ENCODE measurements at places on chromosomes 6 and 20. TPM values are rescaled to one million over a fixed set of nuclear protein-coding genes. Genes with fewer than 3 reads are reported as not detected.

DNA sequence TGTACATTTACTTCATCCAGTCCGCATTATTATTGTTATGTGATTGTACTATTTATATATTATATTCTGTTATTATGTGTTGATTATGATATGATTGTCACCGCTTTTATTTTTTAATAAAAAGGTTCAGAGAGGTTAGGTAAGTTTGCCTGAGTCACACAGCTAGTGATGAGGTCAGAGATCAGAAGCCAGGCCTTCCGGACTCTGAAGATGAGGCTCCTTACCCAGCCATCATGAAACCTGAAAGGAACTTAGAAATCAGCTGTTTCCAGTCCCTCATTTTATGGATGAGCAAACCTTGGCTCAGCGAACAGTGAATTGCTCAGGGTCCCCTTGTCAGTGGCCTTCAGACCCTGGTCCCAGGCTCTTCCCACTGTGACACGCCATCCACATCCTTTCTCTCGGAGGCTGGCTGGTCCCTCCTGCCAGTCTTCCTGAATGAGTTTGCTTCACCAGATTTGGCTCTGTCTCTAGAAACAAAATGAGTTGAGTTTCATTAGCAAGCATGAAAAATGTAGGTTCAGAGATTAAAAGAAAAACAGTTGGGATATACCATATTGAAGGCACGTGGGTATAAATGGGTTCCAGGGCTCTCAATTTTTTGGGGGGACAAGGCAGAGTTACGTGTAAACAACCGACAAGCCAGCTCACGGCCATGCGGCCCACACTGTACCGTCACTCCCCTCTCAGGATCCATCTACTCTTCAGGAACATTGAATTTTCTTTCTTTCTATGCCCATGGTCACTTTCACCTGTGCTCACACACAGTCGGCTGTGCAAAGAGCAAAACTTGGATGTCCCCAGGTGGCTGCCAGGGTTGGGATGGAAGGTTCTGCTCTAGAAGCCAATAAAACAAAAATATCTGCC lies 132.9 kb downstream of the ZDHHC14 start:
- no peak for DNase-seq

DNA sequence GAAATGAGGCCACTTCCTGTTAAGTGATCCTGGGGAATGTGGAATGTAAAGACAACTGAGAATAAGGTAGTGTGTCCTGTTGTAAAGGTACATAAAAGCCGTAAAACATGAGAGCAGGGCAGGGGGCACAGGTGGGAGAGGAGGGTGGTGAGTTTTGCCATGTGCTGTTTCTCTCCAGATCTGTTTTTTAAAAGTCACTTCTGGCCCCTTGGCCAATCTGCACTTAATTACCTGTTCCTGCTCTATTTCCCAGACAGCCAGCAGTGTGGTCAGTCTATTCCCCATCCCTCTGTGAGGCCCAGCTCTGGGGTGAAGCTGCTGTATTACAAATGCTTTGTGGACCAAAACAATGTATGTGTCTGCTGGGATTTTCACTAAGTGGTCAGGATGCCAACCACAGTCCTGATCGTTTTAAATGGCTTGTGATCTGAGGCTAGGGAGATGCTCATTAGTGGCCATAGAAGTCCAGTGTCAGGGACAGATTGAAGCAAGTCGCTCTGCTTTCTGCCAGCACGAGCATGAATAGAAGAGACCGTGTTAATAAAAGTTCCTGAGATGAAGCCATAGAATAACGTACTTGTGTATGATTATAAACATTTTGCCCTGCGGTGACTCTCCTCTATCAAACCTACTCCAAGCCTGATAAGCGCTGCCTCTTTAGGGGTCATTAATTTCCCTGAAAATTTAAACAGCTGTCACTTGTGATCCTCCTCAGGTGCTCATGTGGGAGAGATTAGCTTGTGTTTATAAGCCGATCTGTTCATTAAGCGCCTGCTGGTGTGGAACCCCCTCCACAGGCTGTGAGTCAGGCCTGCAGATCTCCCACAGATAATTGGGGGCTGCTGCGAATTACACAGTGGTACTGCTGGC lies 111.8 kb upstream of the CENPW start:
- no peak for DNase-seq

E2F3 gene
- 5.1 TPM for total RNA-seq

GRCh38 chr20:5469111-5469510 lies 152.4 kb upstream of the PROKR2 start:
- no peak for DNase-seq

HCRTR2 gene
- total RNA-seq = not detected

DNA sequence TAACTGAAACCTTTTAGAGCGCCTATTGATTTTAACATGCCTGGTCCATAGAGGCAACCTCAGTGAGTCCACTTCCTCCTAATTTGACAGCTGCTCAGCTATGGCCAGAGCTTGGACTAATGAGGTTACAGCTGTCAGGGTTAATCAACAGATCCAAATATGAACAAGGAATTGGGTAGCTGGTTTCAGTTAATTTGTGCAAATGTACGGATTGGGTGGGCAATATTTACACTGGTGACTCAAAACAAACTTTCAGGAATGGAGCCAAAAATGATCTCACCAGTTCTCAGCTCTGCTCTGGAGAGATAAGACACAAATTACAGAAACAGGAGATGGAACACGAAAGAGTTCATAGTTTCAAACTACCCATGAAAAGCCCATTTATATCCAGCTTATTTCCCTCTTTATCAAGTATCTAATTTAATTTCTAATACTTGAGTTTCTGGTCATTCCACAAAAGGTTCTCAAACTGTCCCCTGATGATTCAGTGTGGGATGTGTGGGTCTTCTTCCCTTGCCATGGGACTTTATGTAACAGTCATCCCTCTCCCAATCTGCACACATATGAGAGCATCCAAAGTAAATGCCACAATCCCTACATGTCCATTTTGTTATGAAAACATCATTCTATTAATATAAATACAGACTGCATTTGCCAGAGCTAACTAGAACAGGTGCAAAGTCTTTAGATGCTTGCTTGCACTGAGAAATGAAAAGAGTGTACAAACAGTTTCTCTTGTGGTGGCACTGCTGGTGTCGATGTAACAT lies 149.9 kb downstream of the RPS12 start:
- DNase-seq = no peak

DNA sequence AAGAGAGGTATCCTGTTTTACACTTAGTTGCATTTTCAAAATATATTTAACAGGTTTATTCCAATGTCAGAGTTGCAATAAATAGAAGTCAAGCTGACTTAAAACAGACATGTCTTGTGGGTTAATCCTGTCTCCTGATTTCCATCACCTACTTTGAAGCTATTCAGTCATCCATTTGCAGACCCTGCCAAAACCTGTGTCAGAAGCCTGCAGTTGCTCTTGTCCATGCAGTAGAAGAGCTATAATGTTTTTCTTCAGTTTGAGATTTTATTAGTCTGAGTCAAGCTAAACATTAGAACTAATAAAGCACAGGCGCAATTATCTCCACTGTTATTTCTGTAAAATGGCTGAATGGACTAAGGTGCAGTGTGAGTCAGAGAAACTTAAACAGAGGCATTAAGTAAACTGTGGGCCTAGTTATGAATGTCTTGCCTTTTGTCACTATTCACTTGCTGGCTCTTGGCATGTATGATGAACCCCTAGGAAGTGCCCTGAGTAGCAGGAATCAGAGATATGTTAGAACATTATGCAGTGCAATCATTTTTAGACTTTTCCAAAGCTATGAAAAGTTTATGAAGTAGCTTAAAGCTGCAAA lies 11.0 kb upstream of the HDGFL1 start:
- no peak for DNase-seq

GRCh38 chr6:33193619-33194018 lies 1.4 kb upstream of the COL11A2 start:
- DNase-seq = no peak

GRCh38 chr6:162708971-162709370 lies 18.6 kb downstream of the PRKN start:
- DNase-seq = no peak

- no peak for DNase-seq
Measured at GRCh38 chr6:43886067-43886461, 116.1 kb downstream of the VEGFA start.

DNA sequence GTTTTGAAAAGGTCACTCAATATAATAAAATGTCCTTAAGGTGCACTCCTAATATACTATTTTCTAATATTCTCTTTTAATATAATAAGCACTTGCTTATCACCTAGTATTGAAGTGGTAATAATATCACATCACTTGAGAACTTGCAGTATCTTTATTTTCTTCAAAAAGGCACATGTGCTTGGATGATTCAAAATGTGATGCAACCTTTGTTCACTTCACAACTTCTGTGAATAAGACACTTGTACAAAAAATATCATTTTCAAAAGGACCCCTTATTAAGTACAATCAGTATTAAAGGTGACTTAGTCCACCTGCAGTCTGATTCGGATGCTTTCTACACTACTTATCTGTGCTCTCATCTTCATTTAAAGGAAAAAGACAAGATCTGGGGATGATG lies 3.4 kb downstream of the PRELID3B start:
- no peak for DNase-seq

- no peak for DNase-seq
Measured at GRCh38 chr6:89198235-89198634, 18.9 kb downstream of the GABRR1 start.

SULF2 gene
- total RNA-seq = 46.7 TPM

GRCh38 chr6:18269253-18269652 lies 4.9 kb upstream of the DEK start:
- no peak for DNase-seq

IGF2R gene
- 81.3 TPM for total RNA-seq

- no peak for DNase-seq
Measured at GRCh38 chr6:119463081-119463626, 113.6 kb upstream of the MAN1A1 start.

DNA sequence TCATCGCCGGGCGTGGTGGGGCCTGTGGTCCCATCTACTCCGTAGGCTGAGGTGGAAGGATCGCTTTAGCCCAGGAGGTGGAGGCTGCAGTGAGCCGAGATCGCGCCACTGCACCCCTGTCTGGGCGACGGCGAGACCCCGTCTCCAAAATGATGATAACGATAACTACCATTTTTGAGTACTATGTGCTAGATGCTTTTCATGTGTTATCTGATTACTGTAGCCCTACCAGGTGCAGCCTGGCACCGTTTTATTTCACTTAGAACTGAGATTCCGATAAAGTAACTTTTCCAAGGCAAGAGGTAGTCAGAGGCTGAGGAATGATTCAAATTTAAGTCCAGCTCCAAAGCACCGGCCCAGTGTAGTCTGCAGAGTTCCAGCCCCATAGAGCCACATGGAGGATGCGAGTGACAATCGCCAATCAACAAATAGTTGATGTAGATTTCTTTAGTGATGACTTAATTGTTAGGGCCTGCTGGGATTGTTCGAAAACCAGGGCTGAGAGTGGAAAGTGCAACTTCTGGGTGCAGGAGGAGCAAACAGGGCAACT lies 727 bp downstream of the ERMARD start:
- no peak for DNase-seq

LGSN gene
- not detected for total RNA-seq

POM121L2 gene
- not detected for total RNA-seq

DNA sequence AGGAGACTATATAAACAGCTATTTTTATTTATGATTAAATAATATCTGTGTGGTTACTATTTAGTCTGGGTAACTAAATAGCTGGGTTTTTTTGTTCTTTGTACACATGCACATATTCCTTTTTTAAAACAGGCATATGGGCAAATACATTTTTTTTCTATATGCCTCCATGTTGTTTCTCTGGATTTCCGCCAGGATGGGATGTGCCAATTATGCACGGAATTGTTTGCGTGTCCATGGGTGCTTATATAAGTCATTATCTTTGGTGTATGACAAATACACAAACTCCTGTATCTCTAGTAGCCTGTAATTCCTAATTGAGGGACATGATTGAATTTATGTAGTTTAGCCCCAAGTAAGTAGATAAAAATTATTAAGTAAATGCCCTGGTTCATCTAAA lies 226.9 kb downstream of the BCKDHB start:
- no peak for DNase-seq

DNA sequence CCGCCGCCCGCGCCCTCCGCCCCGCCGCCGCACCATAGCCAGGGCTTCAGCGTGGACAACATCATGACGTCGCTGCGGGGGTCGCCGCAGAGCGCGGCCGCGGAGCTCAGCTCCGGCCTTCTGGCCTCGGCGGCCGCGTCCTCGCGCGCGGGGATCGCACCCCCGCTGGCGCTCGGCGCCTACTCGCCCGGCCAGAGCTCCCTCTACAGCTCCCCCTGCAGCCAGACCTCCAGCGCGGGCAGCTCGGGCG lies 1.5 kb downstream of the FOXC1 start:
- DNase-seq = no peak

- no peak for DNase-seq
Measured at GRCh38 chr20:41196653-41197225, 59.4 kb downstream of the PLCG1 start.

KHDC1 gene
- 0.42 TPM for total RNA-seq

DNA sequence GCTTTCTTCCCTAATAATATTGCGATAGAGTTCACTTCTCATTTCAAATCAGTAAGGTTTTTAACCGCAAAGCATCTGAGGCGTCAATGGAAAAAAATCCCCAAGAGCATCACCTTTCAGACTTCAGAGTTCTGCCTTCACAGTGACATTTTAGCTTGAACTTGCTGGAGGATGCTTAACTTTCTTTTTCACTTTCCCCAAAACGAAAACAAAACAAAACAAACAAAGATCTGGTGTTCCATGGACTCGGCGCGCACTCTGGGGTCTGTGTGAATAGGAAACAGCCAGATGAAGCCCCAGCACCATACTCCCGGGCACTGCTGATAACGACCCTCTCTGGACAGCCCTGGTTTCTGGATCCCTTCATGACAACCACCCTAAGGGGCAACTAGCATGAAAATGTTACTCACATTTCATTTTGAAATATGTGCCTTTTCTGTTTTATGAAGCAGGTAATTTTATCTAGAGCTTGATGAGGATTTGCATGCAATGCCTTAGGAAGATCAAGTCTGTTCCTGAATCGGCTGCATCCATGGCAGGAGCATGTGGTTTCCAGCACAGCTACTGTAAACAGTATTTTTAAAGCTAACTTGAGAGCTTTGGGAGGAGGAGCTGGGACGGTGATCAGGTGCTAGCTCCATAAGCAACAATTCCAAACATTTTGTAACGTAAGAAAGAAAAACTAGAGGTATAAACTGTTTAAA lies 44.5 kb downstream of the RAMACL start:
- no peak for DNase-seq
